GM23248 (cell line): ENCODE measurements at places on chromosomes 2 and 18.

GRCh38 chr18:55753643-55754263 is 165.8 kb upstream of the TCF4 start:
- peak; percentile 68 for DNase-seq

GRCh38 chr2:126586317-126586716 is 69.6 kb upstream of the GYPC start:
- DNase-seq = no peak

DNA sequence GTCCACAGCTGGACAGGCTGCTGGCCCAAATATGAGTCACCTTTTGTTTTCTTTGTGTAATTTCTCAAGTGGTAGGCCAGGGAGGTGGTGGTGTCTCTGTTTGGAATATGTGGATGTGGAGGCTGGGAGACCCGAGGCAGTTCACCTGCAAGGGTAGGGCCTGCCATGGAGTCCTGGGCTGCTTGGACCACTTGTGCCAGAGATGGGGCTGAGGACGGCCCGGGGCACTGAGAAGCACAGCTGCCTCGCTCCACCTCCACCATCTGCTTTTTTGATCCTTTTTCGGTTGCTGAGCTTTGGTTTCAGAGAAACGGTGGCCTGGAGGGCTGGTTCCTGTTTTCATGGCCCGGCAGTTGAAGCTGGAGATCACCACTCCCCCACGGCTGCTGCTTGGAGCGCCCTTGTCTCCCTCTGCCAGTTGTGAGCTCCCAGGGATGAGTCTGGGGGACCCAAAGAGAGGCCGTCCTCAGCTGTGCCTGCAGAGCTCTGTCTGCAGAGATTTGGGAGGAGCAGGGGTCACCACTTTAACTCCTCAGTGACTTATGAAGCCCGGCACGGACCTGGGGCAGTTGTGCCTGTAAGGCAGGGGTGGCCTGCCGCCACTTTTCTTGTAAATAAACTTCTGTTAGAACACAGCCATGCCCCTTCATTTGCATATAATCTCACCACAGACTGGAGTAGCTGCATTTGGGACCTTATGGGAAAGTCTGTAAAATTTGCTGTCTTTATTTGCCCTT is 67.6 kb upstream of the MCFD2 start:
- DNase-seq = peak; percentile 80

DNA sequence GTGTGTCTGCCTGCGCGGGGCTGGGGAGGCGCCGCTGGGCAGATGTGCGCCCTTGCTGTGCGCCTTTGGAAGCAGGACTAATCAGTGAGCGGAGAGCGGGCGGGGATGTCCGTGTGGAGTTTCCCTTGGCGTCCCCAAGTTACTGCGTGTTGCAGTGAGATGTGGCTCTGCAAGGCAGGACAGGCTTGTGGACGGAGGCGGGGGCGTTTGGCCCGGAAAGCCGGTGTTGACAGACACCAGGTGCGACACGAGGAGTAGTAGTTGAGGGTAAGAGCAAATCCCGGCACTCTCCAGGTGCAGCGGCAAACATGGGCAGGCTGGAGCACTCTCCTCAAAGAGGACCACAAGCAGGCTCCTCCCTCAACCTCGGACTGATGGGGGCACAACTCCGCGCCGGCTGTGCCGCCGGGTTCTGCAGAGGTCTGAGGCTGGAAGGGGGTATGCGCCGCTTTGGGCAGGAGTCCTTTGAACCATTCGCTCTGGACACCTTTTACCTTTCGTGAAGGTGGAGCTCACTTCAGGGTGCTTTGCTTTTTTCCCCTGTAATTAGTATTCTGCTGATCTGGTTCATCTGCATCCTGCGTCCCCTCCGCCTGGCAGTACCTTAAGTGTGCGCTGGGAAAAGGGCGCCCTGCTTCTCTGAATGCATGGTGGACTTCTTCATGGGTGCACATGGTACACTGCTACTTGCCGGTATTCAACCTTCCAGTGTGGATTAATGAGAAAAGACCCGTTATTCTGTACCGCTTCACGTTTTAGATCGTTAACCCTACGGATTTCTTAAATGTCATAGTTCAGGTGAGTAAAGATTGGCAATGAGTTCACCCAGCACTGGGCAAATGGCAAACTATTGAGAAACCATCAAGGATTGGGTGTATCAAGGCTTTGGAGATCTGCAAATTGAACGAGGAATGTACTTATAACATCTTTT is 608 bp downstream of the CDH7 start:
- no peak for DNase-seq
